ENCODE measurements at places on chromosomes 3 and 15.

GRCh38 chr15:39860200-39860599 lies 59.9 kb downstream of the GPR176 start:
- no peak for DNase-seq

DNA sequence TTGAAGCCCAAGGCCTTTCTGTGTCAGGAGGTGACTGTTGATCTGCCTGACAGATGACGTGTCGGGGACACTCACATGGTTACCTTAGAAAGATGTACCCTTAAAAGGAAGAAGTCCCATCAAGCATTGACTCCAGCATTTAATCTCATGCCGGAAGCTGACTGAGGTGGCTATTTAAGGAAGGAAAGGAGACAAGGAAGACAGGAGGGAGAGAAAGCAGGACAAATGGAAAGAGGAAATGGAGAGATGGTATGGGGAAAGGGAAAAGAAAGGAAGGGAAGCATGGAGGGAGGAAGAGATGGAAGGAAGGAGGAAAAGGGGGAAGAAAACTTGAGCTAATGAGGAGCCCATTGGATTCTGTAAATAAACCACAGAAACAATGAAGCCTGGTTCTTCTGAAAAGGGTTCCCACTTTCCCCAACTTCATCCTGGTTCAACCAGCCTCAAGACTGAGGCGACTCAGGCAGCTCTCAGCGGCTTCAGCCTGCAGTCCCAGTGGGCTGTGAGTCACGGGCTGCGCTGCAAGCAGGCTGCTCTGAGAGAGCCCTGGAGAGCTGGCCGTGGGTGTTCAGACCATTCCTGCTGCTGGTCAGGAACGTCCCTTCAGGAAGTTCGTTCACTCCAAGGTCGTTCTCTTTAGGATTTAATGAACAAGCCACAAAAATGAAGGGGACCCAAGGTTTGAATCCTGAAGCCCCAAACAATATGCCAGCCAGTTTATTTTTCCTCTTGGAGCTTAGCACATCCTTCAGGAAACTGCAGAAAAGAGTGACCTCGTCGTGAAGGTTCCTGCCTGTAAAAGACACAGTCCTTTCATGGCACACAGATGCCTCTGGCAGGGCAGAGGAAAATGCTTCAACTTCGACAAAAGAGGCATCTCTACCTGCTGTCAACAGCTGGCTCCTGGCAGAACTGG lies 69.6 kb upstream of the THBS1 start:
- no peak for DNase-seq

- DNase-seq, result no peak
These were observed 37.1 kb upstream of the TSC22D2 start for GRCh38 chr3:150370999-150371398.

- DNase-seq, result no peak
These were observed 62.8 kb upstream of the SEC22A start for GRCh38 chr3:123138839-123139444.

DNA sequence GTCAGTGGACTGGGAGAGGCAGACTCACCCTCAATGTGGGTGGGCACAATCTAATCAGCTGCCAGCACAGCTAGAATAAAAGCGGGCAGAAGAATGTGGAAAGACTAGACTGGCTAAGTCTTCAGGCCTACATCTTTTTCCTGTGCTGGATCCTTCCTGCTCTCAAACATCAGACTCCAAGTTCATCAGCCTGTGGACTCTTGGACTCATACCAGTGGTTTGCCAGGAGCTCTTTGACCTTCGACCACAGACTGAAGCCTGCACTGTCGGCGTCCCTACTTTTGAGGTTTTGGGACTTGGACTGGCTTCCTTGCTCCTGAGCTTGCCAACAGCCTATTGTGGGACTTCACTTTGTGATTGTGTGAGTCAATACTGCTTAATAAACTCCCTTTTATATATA lies 68.0 kb downstream of the CNTN3 start:
- DNase-seq, result no peak

DNA sequence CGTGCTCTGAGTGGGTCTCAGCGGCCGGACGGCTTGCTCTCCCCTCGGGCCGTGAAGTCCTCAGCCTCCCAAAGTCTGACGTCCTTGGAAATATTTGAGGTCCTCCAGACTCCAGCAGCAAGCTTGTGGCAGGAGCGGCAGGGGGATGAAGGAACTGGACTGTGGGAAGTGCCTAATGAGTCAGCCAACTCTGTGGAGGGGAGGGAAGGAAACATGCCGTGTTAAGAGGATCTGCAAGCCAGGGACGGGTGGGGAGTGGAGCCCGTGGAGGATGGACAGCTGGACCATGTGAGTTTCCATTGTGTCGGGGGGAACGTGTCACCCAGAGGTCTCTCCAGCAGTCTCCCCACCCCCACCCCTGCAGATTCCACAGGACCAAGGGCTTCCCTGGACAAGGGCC lies 39.4 kb upstream of the IDH2 start:
- peak; percentile 39 for DNase-seq

DNA sequence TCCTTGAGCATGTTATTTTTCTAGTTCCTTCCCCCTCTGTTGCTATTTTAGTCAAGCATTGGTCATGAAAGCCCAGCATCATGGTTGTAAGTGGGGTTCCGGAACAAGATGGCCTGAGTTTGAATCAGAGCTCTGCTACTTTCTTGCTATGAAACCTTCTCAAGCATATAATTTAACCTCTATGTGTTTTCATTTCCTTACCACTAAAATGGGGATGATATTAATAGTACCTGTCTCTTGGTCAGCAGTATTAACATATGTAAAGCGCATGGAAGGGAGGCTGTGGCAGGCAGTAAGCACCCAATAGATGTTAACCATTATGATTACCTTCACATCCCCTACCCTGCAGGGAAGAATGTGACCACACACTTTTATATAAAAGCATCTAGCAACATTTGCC lies 14.3 kb upstream of the SPRED1 start:
- no peak for DNase-seq

DNA sequence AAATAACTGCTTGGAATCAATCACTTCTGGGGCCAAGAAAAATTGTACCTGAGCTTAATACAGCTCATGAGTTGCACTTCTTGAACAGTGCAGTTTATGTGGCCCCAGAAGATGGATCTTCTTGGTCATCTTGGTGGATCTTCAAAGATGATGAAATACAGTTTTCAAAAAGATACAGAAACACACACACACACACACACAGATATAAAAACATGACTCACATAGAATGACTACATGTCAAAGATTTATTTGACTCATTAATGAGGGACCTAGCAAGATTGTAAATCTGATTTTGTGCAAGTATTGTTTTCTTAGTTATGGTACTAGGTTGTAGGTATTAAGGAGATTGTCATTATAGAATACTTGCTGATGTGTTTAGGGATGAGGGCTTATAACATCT lies 32.6 kb downstream of the PDCD6IP start:
- DNase-seq, result no peak

GRCh38 chr3:28316226-28316625 lies 32.3 kb upstream of the ZCWPW2 start:
- DNase-seq, result no peak

DNA sequence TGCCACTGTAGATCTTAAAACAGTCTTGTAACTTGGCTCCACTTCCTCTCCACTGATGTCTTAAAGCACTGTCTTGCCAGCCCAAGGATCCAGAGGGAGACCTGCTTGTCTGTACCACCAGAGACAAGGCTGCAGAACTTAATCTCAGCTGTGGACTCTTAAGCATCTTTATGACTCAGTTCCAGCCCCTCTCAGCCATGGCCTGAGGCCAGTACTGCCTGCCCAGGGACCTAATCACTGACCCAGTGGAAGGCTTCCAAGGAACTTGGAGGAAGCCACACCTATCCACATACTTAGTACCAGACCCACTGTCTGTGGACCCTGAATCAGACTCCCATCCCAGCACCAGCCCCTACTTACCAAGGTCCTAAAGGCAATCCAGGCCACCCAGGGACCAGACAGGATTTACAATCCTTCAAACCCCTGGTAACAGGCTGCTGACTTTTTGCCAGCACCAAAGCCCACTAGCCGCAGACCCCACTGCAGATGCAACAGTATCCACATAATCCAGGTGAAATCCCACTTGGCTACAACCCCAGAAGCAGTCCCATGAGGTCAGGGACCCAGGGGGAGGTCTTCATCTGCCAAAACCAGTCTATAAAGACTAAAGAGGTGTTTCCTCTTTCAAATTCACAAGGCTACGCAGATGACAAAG lies 41.9 kb upstream of the PRR20G start:
- no peak for DNase-seq

- DNase-seq, result no peak
These were observed 83.8 kb upstream of the ROPN1 start for GRCh38 chr3:124075753-124076152.

DNA sequence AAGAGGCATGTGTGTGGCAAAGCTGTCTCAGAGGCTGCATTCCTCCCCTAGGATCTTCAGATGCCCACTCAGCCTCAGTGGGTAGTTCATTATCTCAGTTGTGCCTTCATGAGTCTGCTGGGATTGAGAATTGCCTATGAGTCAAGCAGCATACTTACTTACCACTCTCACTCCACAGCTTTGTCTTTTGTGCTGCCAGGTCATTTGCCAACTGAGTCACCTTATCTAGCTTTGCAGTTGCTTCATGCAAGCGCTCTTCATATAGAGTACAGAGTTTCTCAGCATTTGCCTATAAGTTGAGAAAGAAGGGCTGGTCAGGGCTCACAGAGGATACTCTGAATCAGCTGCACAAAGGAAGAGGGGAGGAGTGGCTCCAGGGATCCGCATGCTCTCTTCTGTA lies 89.5 kb downstream of the MYH15 start:
- peak; percentile 25 for DNase-seq

GRCh38 chr3:43162230-43163084 lies 56.6 kb upstream of the POMGNT2 start:
- peak; percentile 55 for DNase-seq

DNA sequence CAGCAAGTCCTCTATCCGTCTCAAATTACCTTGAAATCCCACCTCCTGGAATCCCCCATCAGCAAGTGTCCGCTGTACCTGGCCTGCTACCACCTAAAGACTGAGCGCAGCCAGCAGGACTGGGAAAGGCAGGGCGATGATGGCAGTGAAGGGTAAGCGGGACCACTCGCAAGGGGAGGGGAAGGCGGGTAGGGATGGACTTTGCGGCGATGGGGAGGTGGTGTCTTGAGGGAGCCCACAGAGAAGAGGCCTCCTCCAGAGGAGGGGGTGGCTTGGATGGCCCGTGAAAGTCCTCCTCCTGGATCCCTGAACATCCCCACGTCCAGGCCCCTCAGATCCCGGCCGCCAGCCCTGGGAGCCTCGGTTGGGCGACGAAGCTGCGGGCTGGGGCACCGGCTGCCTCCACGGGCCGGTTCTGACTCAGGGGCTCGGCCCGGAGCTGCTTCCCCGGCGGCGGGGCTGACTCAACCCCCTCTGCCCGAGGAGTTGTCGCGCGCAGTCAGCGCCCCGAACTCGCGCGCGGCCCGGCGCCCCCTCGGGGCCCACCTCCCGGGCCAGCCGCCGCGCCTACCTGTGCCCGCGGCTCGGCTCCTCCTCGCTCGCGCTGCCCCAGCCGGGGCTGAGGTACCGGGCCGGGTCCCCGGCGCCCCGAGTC lies 512 bp downstream of the LARP6 start:
- DNase-seq, result no peak

GRCh38 chr15:80093854-80094418 lies 34.5 kb downstream of the ZFAND6 start:
- no peak for DNase-seq

- no peak for DNase-seq
These were observed 46.2 kb downstream of the NOX5 start for GRCh38 chr15:69060744-69061143.

DNA sequence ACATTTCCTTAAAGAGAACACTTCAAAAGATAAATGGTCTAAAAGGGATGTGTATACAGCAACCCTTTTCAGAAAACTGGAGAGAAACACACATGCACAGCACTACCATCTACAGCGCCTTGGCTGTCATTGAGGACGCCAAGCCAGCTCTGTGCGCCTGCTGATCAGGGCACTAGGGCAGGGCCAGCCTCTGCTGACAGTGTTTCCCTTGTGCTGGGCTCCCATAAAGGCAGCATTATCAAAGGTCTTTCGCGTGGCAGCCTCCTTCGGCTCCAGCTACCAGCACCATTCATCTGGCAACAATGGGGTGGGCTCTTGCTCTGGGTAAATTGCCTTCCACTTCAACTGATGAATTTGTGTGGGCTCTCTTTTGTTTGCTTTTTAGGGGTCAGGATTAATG lies 53.4 kb downstream of the LDHAL6B start:
- no peak for DNase-seq

GRCh38 chr15:34583399-34584329 lies at the start of gene GOLGA8B:
Gene GOLGA8B, minus strand, starts transcription at chr15:34583651. Its CDS starts 47,739 bp downstream, at chr15:34535912.
- peak; percentile 43 for DNase-seq

DNA sequence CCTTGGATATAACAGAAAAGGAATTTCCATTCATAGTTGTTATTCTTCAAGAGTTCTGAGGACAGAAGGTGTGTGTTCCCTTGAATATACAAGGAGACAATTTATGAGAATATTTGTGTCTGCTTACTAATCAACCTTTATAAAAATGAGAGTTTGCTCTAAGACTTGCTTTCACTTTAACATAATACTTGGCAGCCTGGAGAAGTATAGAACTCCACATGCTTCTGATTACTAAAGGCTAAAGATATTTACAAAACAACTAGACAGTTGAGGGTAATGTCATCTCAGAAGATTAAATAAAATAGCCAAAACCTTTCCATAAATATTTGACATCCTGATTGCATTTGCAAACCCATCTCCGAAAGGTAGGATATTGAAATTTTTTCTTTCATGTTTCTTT lies 727.1 kb upstream of the NAALADL2 start:
- no peak for DNase-seq

DNA sequence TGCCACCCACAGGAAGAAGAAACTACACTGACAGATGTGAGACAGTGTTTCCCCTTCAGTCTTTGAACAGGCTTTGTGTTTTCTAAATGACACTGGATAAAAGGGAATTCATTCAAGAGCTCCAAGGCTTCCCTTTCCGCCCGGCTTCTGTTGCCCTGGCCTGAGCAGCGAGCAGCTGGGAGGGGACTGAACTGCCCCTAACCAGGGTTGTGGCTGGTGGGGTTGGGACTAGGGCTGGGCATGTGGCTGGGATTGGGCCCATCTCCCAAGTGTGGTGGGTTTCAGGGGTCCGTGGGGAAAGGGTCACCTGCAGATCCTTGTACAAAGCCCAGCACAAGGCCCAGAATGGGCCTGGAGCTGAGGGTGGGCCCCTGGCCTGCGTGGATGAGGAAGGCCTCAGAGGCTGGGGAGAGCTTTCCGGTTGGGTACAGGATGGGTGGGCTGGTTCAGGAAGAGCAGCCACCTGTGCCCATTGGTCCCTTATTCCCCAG lies 10.4 kb downstream of the VILL start:
- no peak for DNase-seq

DNA sequence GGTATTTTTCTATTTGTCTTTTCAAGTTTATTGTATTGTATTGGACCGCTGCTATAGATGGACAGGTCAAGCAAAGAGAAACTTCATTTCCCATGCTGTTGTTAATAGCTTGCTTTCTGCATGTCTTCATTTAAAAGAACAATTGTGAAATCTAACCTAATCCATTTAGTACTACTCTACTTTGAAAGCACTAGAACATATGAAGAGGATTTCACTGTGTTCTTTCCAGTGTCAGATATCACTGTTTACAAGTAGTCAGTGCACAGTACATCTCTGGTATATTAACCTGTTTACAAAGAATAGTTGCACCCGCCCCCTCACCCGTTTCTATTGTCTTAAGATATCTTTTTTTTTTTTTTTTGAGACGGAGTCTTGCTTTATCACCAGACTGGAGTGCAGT lies 21.8 kb upstream of the EDEM1 start:
- no peak for DNase-seq
